ENCODE measurements at places on chromosomes 13 and 19.
A peak's percentile ranks its signal among the peaks of the same experiment; 100 is the strongest.

DNA sequence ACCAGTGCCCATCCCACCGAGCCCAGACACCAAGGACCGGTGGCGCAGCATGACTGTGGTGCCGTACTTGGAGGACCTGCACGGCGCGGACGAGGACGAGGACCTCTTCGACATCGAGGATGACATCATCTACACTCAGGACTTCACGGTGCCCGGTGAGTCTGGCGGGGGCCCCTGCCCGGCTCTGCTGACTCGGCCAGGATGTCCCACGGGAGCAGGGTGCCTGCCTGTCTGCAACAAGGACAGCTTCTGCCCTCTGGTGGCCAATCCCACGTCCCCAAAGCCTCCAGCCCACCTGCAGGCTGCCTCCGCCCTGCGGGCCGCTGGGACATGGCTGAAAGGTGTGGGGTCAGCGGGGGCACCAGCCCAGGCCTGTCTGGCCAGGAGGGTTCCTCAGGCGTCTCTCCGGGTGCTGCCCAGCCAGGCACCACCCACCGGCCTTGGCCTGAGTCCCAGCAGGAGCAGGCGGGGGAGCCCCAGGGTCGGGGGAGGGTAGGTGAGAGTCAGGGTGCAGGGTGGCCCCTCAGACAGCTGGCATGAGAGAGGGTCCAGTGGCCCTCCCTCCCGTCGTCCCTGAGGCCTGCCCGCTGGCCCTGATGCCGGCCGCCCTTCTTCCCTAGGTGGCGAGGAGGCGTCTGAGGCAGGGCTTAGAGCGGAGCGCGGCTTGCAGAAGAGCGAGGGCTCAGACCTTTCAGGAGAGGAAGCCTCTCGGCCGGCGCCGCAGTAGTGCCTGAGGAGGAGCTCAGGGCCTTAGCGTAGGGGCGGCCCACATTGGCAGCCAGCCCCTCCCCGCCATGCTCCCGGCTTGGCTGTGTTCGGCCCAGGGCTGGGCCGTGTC, 14.6 kb downstream of the CBARP start:
- DNase-seq: peak; percentile 51

DNA sequence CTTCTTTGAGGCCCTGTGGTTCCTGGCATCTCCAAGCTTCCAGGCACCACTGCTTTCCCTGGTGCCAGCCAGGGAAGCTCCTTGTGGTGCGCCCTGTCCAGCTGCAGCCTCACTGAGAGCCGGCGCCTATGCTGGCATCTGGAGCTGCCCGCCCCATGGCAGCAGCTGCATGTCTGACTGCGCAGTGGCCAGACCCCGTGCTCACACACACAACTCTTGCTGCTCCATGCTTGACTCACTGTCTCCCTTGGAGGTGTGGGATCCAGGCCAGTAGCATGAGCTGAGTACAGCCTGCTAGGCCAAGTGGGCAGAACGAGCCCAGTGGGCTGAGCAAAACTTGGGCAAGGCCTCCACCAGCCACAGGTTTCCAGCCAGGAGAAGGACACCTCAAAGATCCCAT, 11.5 kb upstream of the SUPT20H start:
- DNase-seq: no peak

DNA sequence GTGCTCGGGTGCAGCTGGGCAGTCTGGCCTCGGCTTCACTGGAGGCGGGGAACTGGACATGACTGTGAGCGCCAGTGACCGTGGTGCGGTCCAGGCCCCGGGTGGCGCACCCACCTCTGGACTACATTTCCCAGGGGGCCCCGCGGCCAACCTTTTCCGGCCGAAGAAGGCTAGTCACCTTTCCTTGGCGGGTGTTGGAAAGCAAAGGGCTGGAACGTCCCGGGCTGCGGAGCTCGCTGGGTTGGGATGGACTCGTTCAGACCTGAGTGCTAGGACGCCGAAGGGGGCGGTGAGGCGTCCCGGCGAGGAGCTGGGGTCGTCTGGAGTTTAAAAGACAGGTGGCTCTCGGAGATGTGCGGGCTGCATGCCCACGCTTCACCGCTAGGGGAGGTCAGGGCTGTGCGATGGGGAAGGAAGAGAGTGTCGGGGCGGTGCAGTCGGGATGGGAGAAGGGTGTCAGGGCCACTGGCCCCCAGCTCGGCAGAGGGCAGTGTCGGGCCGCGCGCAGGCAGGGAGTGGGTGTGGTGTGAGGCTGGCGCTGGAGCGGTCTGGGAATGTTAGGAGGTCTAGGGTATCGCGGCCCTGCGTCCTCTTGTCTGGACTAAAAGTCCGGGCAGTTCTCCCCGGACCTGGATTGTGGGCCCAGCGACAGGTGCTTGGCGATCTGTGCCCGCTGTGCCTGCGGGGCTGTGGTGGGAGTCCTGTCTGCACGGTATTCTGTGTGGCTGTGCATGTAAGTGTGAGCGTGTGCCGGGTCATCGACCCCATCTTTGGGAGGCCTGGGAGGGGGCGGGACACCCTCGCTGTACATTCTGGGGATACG, 57.1 kb downstream of the ZNF568 start:
- peak; percentile 89 for DNase-seq

DNA sequence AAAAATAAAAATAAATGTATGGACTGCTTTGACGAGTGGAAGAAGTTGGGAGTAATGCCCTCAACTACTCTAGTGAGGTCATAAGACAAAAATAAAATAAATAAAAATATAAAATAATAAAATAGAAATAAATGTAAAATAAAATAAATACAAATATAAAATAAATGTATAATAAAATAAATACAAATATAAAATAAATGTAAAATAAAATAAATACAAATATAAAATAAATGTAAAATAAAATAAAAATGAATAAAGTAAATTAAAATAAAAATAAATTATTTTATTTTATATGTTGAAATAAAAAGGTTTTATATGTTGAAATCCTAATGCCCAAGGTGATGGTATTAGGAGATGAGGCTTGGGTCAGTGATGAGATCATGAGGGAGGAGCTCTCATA, 20.1 kb upstream of the IGSF23 start:
- DNase-seq: no peak

- no peak for DNase-seq
Measured at GRCh38 chr13:30576528-30576927, 41.2 kb upstream of the USPL1 start.

DNA sequence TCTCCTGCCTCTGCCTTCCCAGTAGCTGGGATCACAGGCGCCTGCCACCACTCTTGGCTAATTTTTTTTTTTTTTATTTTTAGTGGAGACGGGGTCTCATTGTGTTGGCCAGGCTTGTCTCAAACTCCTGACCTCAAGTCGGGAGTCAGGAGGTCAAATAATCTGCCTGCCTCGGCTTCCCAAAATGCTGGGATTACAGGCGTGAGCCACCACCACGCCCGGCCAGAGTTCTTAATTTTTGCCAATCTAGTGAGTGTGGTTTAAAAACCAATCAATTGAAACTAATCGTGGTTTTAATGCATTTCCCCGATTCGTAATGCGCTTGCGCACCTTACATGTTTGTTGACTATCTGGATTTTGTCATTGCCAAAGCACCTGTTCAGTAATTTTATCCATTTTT, 37.0 kb downstream of the SKA3 start:
- no peak for DNase-seq

DNA sequence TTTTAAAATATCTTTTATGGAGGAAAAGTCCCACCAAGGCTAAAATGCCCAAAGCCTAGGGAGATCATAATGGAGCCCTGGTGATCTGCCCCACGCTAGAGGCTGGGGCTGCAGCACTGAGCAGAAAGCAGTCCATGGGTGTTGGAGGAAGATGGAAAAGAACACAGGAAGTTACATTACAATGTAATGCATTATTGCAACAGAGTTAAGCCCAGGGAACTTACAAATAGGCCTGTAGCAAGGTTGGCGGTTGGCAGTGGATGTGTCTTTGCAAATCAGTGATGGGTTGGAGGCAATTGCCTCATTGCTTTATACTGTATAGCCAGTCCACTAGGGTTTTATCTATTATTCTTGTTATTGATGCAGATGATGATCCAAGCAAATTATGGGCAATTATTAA, 399.9 kb downstream of the NDFIP2 start:
- no peak for DNase-seq

DNA sequence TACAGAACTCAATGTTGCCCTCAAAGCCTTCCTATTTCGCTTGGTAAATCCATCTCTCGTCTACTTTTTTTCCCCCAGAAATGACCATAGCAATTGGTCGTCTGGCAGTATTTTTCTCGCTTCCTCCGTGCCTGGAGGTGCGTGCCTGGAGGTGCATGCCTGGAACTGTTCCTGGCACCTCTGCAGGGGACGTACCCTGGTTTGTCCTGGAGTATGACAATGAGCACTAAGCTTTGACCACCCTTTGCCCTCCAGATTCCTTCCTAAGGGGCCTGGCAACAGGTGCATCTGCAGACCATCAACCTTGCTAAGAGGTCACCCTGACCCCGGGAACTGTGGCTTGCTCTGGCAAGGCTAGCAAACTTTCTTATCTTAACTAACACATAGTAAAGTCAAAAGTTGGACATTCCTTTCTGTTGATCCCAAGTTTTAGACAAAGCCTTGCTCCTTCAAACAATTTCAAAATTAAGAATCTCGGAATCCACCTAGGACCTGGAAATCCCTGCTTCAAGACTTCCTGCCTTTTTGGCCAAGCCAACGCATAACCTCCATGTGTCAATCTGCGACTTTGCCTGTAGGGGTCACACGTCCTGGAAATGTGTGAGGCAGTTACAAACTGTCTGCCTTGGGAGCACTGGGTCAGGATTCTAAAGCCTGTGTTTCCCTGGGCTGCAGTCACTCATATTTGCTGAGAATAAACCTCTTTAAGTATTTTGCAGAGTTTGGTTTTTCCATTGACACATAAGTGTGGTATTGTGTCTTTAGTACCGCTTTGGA, 28.8 kb upstream of the TUBGCP3 start:
- DNase-seq: peak; percentile 37

GRCh38 chr13:97387890-97388289, 46.1 kb upstream of the RAP2A start:
- DNase-seq: no peak

GRCh38 chr19:9547870-9548269, 9.4 kb upstream of the ZNF426 start:
- no peak for DNase-seq

GRCh38 chr13:95754069-95754468, 77.1 kb downstream of the DNAJC3 start:
- no peak for DNase-seq

GRCh38 chr19:58520257-58520599, 618 bp upstream of the ZBTB45 start:
- no peak for DNase-seq

- DNase-seq: no peak
Measured at GRCh38 chr19:8806661-8807060, 25.4 kb downstream of the ZNF558 start.

- DNase-seq: no peak
Measured at GRCh38 chr13:26051231-26051656, 572 bp downstream of the SHISA2 start.

GRCh38 chr13:33197541-33197971, 88.0 kb downstream of the STARD13 start:
- no peak for DNase-seq

GRCh38 chr13:37163641-37164265, 58.3 kb upstream of the CSNK1A1L start:
- no peak for DNase-seq

DNA sequence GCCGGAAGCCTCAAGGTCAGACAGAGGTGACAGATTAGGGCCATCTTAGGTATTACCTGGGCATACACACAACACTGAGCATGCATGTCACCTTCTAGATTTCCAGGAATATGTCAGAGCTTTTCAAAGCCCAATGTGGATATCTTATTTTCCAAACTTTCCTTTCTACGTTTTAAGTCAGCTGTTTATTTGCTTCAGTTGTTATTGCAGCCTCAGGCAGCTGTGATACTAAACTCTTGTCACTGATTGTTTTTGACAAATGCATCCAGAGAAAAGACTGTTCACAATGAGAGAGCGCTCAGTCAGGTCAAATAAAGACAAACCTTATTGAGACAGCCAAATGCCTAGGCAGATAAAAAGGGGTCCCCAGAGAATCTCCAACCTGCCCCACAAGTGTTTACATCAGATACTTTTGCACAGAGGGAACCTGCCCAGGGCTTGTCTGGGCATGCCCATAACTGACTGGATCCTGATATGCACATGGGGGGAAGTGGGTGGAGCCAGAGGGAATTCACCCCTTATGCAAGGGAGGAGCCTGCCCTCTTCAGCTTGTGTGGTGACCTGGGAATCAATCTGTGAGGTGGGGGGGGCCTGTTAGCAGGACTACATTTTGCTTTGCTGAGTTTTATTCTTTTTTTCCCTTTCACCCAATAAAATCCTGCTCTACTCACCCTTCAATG, 28.5 kb downstream of the MED4 start:
- no peak for DNase-seq

GRCh38 chr19:19956434-19957075, 55.8 kb downstream of the ZNF93 start:
- no peak for DNase-seq

- peak; percentile 75 for DNase-seq
Measured at GRCh38 chr19:4369109-4369887, 25.9 kb downstream of the MPND start.

GRCh38 chr19:1181606-1182005, 7.5 kb upstream of the SBNO2 start:
- DNase-seq: no peak

DNA sequence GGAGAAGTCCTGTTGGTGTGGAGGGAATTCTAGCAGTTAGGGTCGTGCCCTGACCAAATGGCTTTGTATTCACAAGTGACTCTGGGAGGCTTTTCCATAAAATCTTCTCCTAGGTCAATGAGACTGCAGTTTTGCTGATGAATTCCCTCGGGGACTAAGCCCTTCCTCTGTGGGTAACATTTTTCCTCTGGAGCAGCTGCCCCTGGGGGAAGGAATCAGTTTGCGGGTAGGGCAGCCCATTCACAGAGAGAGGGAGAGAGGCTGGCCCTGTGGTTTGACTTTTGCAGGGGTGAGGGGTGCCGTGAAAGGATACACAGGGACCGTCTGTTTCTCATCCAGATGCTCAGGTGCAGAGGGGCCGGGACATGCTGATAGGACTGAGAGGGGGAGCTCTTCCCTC, 67.3 kb downstream of the ERICH6B start:
- no peak for DNase-seq

GRCh38 chr19:7968796-7969554, 25.5 kb upstream of the TIMM44 start:
- no peak for DNase-seq

DNA sequence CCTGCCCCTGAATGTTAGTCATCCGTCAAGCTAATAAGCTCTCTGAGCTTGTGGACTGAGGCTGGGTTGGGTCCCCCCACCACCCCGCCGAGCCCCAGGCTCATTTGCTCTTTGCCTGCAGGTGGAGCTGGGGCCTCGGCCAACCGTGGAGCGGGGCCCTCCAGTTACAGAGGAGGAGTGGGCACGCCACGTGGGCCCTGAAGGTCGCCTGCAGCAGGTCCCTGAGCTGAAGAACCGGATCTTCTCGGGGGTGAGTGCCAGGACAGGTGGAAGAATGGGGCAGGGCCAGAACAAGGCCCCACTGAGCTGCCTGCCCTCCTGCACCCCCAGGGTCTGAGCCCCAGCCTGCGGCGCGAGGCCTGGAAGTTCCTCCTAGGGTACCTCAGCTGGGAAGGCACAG, 5.1 kb downstream of the TBC1D17 start:
- DNase-seq: no peak

GRCh38 chr13:35744566-35745178, 268.2 kb upstream of the MAB21L1 start:
- no peak for DNase-seq
